ENCODE measurements at places on chromosomes 11 and 22.

GRCh38 chr11:77113382-77114088 lies 10.9 kb downstream of the OMP start:
- DNase-seq = no peak

DNA sequence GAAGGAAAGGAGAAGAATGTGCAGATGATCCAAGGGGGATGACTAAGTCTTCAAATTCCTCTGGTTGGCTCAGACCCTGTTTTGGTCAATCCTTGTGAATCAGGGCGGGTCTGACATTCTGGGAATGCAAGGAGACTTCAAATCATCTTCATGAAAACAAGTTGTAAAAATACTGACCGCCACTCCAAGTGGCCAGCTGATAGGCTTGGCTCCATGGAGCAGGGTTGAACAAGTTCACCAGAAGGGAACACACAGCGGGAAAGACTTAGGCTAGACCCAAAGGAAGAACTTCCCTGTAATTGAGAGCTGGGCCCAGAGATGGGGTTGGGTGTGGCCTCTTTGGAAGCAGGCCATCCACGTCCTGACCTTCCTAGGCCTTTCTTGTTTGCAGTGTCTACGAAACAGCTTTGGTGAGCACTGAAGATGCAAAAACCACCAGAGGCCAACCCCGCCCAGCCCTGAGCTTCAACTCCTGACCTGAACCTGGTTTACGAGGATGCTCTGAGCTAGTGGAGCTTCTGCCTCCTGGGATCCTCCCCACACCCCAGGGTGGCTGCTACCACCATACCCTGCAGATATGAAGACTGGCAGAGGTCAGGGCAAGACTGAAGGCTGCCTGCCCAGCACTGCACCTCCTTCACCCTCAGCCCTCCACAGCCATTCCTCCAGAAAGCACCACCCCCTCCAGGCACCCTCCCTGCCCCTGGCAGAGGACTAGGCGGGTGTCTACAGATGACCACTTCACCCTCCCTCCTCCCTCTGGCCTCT lies 26.1 kb downstream of the GDPD5 start:
- peak; percentile 37 for DNase-seq

DNA sequence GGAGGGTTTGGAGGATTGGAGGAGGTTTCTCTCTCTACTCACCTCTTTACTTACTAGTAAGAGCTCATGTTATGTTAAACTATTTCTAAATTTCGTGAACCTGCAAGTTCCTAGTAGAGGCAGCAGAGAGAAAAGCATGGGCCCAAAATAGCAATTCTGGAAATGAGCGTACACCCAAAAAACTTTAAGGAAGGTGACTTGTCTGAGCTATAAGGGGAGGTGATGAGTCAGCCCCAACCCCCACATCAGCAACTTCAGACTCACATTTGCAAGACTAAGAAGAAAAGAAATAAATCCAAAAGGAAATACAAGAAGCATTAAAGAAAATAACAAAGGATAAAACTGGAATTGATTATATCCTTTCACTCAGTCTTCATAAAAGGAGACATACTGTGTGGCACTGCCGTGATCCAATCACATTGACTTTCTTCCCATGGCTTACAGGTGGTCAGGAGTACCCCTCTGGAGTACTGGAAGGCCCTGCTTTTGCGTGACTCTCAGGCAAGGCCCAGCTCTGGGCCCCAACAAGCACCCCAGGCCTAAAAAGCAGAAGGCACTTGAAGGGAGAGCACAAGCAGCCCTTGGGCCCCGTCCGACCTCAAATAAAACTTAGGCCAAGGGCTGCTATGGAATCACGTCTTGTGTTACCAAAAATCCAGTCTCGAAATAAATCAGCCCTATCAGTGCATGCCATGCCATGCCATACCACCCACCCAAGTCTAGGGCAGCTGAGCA lies 14.3 kb downstream of the PACSIN2 start:
- no peak for DNase-seq

DNA sequence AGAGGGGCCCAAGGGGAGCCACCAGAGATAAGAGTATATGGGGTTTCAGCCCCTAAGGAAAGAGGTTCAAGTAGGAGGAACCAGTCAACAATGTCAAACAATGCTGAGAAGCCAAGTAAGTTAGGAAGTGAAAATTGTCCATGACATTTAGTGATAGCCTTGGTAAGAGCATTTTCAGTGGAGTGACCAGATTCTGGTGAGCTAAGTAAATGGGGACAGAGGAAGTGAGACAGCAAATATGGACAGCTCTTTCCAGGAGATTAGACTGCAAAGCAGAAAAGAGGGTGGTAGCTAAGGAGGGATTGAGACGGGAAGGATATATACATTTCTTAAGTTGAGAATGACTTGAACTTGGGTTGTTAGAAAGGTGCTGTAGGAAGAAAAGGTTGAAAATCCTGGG lies 22.9 kb downstream of the POLD3 start:
- no peak for DNase-seq

GRCh38 chr11:14148653-14149273 lies 186.2 kb downstream of the SPON1 start:
- no peak for DNase-seq

DNA sequence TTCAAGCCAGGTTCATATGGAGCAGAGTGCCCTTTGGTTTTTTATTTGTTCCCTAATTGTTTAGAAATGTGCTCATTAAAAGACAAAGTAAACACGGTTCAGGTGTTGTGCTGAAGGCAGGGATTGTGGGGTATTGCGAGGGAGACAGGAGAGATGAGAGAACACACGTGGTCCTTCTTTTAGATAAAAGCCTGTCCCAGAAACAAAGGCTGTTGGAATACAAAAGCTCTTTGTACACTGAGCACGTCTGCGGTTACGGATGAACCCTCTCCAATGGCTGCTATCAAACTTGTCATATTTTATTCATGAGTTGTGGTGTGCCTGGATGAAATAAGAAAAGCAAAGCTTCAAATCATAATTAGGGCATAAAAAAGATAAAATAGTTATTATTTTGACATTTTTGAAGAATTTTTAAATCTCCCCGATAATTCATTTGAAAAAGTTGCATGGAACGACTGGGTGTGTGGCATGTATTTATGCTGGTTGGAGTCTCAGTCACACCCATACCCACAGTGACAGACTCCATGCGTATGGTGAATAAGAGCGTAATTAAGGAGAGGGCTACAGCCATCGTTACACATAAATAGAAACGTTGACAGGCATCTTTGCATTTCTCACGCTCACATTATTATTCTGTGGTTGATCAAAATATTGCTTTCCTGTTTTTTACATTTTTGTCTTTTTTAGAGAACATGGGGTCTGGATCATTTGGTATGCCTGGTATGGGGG lies 92.9 kb downstream of the NELL1 start:
- no peak for DNase-seq

- DNase-seq = no peak
Observed at GRCh38 chr11:132353255-132353654, 982.8 kb downstream of the NTM start.

DNA sequence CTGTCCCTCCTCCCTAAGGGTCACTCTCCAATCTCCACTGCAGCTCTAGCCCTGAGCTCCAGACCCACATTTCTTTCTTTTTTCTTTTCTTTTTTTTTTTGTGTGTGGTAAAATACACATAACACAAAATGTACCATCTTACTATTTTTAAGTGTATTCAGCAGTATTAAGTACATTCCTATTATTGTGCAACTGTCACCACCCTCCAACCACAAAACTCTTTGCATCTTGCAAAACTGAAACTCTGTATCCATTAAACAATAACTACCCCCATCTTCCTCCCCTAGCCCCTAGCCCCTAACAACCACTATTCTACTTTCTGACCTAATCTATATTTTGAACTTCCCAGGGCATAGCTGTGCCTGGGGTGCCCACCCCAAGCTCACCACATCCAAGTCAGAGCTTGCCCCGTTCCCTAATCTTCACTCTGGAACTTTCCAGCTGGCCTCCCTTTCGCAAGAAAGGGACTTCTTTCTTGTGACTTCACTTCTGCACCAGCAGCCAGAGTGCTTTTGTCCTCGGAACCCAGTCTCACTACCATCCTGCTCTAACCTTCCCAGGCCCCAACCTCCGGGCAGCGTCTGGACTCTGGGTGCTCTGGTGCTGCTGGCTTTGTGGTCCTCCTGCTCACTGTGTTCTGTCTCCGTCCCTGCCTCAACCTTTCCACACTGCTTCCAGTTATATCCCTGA lies 30.7 kb downstream of the PARVG start:
- no peak for DNase-seq

DNA sequence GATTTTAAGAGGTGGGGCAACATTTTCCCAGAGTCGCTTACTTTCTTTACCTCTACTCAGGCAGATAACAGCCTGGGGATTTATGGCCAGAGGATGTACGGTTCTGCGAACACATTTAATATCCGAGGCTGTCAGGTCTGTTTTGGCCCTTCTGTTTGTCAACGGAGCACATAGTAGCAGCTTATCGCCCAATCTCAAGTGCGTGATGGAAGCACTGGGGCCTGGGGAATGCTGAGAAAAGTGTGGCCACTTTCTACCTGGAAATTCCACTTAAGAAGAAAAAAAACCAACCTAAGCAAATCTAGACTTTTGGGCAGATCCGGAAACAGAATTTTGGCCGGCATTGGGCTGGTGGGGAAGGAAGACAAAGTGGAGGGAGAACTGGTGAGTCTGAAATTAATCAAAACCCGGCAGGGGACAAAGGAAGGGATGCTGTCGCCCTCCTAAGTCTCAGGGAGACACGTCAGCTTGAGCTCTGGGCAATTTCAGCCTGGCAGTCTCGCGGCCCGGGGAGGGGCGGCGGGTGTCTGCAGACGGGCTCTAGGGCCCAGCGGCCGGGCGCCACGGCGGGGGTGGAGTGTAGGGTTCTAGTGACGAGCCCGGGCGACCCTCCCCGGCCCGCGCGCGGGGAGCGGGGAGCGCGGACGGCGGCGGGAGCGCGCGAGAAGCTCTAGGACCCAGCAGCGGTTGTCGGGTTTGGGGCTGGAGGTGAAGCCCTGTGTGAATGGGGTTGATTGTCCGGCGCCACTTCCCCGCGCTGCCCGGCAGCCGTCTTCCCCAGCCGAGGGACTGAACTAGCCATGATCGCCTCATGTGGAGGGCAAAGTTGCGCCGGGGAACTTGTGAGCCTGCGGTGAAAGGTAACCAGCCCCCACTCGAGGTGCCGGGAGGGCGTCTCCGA lies at the start of gene AMOTL1:
Gene AMOTL1, plus strand, starts transcription at position 656 of the 901 bp plus-strand sequence. Its CDS starts 156 bp downstream, at position 812.
- DNase-seq = peak; percentile 67

DNA sequence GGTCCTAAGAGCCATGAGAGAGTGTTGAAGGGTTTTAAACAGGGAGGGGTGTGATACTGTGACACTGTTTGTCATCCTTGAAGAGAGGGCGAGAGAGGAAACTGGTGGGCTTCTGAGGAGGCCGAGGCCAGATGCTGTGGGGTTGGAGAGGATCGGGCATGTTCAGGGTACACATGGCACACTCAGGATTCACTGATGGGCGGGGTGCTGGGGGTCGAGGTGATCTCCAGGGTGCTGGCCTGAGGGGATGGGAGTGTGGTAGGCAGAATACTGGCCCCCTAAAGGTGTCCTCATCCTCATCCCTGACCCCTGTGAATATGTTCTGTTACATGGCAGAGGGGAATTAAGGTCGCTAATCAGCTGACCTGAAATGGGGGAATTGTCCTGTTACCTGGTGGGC lies 7.3 kb downstream of the TBC1D22A start:
- DNase-seq = no peak

DNA sequence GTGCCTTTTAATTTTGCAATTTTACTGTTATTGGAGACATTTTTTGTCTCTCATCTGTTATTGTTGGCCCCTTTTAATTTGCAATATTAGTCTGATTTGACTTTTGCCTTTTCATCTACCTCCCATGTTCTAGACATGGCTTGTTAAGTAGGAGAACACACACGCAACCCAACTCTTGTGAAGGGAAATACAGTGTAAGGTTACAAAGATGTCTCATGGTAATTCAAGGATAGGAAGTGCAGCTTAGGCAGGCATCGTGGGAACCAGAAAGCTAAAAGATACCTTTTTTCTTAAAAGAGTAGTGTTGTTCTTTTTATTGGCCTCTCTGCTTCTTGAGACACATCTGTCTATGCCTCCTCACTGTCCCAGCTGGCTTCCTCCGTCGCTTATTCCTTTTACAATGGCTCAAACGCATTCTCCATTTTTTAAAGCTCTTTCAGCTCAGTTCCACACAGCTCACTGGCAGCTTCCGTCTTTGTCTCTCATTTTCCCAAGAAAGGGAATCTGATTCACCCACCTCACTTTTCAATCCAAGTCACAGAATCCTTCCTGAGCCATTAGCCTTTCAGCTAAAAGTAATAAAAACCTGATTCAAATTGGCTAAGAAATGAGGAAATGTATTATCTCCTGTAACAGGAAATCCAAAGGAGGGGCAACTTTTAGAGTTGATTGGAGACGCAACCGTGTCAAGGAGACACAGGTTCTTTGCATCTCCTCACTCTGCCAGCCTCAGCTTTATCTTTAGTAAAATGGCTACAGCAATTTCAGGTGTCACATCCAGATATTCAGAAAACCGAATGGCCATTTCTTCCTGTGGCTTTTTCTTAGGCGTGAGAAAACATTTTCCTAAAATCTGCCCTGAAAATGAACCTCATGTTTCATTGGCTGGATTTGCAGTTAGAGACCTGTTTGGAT lies 57.2 kb downstream of the SIK2 start:
- DNase-seq = no peak

DNA sequence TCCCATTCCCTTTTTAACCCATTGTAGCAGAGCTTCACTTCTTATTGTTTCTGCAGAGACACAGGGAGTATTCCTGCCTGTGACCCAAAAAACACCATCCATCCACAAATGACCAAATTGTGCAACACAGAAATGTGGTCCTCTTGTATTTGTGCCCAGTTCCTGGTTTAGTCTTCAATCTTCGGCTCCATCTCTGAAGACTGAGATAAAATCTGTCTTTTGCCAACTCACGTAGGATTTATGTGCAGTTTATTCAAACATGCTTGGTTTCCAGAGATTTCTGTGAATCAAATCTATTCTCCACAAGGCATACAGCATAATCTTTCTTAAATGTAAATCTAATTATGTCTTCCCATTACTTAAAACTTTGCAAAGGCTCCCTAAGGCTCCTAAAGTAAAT lies 307.0 kb downstream of the AASDHPPT start:
- DNase-seq = no peak

- DNase-seq = no peak
Observed at GRCh38 chr11:68349461-68350249, 37.3 kb downstream of the LRP5 start.

DNA sequence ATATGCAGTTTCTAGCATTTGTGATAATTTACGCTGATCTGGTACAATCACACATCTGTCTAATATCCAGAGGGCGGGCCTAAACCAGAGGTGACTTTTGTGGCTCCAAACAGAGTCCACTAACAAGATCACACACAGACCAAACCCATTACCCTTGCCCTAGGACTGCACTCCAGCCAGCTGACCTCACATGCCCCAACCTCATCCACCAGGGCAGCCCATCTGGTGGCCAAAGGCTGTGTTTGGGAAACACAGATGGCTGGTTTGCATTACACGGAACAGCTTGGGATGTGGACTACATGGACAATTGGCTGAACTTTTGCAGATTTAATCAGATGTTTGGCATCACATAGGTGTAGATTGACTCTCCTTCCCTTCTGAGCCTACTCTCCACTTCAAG lies 228.2 kb downstream of the GRIK4 start:
- no peak for DNase-seq

GRCh38 chr11:17256512-17256911 lies 20.0 kb upstream of the NUCB2 start:
- DNase-seq = no peak

- no peak for DNase-seq
Observed at GRCh38 chr11:45252134-45252856, 33.8 kb downstream of the SYT13 start.

GRCh38 chr11:93131709-93132108 lies 66.1 kb downstream of the SLC36A4 start:
- DNase-seq = no peak

All from smooth muscle cell of the brain vasculature (primary cell).